ENCODE measurements at places on chromosomes 3 and 15. TPM values are rescaled to one million over a fixed set of nuclear protein-coding genes. Genes with fewer than 3 reads are reported as not detected.

DNA sequence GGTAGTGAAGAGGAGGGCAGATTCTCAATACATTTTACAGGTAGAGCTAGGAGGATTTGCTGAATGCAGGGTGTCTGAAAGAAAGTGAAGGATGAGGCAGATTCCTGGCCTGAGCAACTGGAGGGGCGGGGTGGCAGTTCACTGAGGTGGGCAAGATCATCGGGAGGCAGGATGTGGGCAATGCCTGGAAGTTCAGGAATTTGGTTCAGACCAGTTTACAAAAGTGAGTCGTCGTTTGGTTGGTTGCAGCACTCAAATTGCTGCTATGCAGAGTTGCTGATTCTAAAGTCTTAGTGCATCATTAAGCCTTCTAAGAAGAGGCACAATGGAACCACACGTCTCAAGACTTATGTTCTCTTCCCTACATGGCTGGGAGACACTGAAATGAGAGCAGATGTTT, 134.0 kb downstream of the MFSD1 start:
- H3K4me1 ChIP-seq = no peaks in the 10 kb centered on the region
- H3K36me3 ChIP-seq = no peaks in the 10 kb centered on the region
- no peak overlapping the region for H3K27ac ChIP-seq
- peaks cover 3% of the 10 kb centered on the region for H3K27me3 ChIP-seq
- H3K4me3 ChIP-seq = no peak overlapping the region
- no peak for DNase-seq

DNA sequence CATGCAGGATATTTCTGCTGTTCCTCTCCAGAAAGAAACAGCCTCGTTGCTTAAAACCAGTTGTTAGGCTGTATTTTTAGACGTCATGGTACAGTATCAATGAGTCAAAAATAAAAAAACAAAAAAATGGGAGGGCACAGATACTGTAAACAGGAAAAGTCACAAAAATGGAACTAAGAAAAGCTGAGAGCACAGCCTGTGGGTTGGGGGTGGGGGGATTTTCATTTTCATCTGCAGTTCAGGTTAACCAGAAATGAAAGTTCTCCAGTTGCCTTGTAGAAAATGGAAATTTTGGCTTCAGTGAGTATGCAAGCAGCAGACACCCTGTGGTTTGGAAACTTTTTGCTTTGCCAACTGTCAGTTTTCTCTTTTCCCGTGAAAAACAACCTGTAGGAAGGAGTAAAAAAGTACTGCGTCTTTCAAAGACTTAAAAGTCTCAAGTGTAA, 59.0 kb downstream of the FRMD4B start:
- peak overlapping the region; percentile 67 for H3K4me3 ChIP-seq
- DNase-seq = peak; percentile 33
- peaks cover 2% of the 10 kb centered on the region for H3K27me3 ChIP-seq
- H3K27ac ChIP-seq = peak overlapping the region; percentile 87
- H3K36me3 ChIP-seq = no peaks in the 10 kb centered on the region

- peak overlapping the region; percentile 53 for H3K27ac ChIP-seq
- peaks cover 50% of the 10 kb centered on the region for H3K4me1 ChIP-seq
- H3K4me3 ChIP-seq = peak overlapping the region; percentile 40
- peak; percentile 57 for DNase-seq
- peaks cover 6% of the 10 kb centered on the region for H3K27me3 ChIP-seq
These were observed 13.3 kb downstream of the SH2D7 start for GRCh38 chr15:78105476-78106241.

GRCh38 chr15:85403745-85404144, 23.3 kb downstream of the AKAP13 start:
- no peak for DNase-seq
- H3K27me3 ChIP-seq = no peaks in the 10 kb centered on the region
- H3K4me1 ChIP-seq = peaks cover 33% of the 10 kb centered on the region
- H3K4me3 ChIP-seq = no peak overlapping the region

The C3orf22 gene
- not detected for polyA plus RNA-seq

The GASK1A gene
- polyA plus RNA-seq = not detected
